CD4-positive, alpha-beta T cell treated with Interferon alpha-2 for 1 hour (primary cell): ENCODE measurements at places on chromosomes 11 and 22.

GRCh38 chr22:29946220-29946619 is 63.2 kb downstream of the MTMR3 start:
- DNase-seq, result no peak

DNA sequence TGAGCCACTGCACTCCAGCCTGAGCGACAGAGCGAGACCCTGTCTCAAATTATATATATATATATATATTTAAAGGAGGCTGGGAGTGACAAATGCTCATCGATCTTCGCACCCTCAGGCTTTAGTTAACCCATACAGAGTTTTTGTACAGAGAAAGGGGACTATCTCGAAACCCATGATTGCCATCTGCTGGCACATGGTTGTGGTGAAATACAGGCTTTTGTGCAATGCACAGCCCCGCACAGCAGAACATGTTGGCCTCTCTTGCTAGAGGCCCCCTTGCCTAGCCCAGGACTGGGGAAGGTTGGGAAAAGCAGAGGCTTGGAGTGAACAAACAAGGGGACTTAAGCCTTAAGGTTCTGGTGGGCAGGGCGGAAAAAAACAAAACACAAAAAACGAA is 3.6 kb downstream of the MYBPC3 start:
- no peak for DNase-seq

GRCh38 chr22:46139895-46140350 is 10.4 kb upstream of the PPARA start:
- no peak for DNase-seq

GRCh38 chr11:66338276-66339161 is 2.3 kb upstream of the RIN1 start:
- DNase-seq, result no peak

DNA sequence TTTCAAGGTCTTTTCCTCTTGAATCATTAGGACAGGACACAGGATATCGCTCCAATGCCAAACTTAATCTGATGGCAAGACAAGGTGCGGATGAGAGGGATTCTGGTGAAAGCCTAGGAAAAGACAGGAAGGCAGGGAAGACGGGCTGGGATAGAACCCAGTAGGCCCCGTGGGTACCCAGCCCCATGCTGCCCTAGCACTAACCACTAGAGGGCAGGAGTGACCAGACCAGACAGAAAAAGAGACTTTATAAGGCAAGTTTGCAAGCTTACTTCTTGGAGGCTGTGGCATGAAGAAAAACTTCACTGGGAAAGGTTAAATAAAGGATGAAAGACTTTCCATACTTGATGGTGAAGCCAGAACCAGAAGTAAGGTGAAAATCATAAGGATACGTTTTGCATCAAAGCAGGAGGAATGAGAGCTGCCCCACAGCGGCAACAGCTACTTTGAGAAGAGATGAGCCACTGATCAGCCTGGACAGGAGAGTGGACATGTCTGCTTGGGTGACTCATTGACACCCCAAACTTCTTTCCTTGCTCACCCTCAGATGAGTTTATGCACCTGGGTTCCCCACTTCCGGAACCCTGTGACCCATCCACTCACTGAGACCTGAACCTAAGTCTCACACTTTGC is 39.8 kb downstream of the SYN3 start:
- peak; percentile 24 for DNase-seq

DNA sequence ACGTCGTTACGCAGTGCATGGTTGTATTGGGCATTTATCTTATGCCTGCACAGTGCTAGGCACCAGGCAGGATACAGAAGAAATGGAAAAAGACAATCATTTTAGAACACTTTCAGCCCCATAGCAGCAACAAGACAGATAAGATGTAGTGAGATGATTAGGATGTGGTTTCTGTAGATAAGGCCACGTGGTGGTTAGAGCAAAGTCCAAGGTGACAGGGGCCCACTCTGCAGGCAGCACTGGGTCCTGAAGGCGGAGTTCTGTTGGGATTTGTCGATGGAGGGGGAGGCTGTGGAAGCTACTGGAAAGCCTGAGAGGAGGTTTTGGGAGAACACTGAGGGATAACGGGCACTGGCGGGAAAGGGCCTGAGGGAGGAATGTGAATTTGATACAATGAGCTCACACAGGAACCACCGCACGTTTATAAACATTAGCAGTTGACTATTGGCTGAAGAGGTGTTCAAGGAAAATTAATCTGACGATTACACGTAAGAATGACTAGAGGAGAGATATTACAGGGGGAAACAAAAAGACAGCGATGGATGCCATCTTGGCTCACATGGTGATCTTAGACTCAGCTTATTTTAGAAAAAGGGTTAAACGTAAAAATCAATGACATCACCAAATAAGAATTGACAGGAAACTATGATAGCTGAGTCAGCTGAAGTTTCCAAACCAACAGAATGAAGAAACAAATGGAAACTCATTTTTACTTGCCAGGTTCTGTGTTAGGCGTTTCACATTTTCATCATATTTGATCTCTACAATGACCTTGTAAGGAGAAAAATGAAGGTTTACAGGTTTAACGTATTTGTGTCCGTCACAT is 551.0 kb downstream of the OPCML start:
- DNase-seq, result no peak

GRCh38 chr22:29768052-29768693 is 1.0 kb downstream of the UQCR10 start:
- no peak for DNase-seq

- DNase-seq, result no peak
Measured at GRCh38 chr11:64685536-64685935, 37.5 kb downstream of the NRXN2 start.

GRCh38 chr11:116427903-116428637 is 344.7 kb downstream of the BUD13 start:
- DNase-seq, result no peak

DNA sequence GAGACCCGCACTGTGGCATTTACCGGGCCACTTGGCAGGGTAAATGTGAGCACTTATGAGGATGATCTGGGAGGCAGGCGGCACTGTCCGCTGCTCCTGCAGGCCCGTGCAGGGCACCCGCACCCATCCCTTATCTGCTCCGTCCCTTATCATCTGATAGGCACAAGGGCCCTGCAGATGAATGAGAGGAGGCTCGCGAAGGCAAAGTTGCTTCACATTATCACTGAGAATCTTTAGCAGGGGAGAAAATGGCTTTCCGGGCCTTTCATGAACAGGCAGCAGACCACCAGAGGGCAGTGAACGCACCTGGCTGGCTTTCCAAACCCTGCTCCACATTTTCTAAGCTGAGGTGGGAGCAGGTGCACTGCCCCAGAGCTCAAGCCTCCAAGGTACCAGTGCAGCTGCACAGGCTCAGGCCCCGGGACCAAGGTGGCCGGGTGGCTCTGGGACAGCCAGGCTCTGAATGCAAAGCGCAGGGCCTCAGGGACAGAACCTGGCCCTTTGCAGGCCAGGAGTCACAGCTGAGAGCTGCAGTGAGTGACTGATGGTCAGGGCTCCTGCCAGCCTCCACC is 165.6 kb downstream of the SHANK2 start:
- no peak for DNase-seq

- DNase-seq, result no peak
Measured at GRCh38 chr22:37843741-37844089, 419 bp downstream of the ANKRD54 start.

GRCh38 chr11:19368726-19369375 is 128.1 kb upstream of the E2F8 start:
- DNase-seq, result no peak

GRCh38 chr11:118291477-118292135 is 12.9 kb upstream of the CD3E start:
- peak; percentile 20 for DNase-seq
